ENCODE measurements at places on chromosomes 5 and 9.
A peak's percentile ranks its signal among the peaks of the same experiment; 100 is the strongest.

GRCh38 chr5:5403741-5404140 is 18.7 kb upstream of the ICE1 start:
- no peak for ATAC-seq

DNA sequence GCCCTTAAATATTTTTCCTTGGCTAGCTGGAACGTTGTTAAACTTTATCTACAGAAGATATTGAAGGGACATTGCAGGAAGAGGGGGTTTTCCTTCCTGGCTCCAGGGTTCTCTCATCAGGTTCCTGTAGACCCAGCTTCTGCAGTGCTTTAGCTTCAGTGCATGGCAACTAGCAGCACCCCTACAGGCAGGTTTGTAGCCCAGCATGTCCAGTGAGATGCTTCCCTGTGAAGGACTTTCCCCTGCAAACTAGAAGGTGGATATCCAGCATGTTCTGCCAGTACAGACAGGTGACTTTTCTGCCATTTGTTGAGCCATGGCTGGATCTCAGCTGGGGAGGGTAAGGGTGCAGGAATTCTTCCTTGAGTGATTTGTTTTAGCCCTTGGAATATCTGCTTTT is 10.4 kb downstream of the CCL28 start:
- ATAC-seq: no peak

- ATAC-seq: no peak
Measured at GRCh38 chr9:128006332-128006996, 25.7 kb upstream of the EEIG1 start.

GRCh38 chr5:157108976-157109375 is at the start of gene HAVCR2:
Gene HAVCR2 (minus strand): TSS chr5:157109044. CDS start chr5:157108983, 61 bp downstream.
- ATAC-seq: peak; percentile 94

DNA sequence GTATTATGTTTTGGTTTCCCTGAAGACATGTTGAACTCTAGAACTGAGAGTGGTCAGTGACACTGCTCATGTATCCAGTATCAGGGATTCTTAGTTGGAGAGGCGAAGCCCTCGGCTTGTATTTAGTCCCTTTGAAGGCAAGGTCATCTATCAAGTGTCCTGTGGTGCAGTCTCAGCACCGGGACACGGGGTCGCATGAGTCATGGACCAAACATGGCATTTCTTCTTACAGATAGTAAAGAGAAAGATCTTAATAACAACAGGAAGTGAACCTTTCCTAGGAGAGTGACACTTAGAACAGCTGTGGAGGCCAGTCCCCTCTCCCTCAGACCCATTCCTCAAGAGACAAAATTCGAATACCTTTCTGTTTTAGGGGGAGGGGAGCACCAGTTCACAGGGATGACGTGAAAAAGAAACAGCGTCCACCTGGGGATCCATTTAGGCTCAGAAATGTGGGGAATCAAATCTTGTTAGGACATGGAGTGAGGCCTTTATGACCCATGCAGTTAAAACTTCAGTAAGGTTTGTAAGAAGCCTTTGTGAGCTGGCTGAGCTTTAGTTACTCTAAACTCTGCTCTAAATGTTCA is 86.5 kb downstream of the ADGRV1 start:
- ATAC-seq: no peak

GRCh38 chr9:99126312-99126711 is 21.4 kb downstream of the TGFBR1 start:
- no peak for ATAC-seq

DNA sequence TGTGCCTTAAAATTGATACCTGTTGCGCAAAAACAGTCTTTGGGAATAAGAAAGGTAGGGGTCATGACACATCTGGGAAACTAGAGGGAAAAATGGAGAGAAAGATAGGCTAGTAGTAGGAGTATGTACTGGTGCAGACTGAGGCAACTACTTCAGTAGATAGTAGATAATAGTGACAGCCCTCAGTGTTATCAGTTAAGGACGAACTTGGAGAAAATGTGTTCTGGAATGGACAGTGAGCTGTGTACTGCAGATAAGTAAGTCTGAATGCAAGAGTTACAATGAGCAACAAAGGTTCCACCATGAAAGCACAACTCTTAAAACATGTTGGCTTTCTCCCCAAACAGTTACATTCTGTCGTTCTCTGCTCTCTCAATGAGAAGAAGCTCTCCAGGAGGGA is 6.5 kb upstream of the INSL6 start:
- ATAC-seq: no peak

DNA sequence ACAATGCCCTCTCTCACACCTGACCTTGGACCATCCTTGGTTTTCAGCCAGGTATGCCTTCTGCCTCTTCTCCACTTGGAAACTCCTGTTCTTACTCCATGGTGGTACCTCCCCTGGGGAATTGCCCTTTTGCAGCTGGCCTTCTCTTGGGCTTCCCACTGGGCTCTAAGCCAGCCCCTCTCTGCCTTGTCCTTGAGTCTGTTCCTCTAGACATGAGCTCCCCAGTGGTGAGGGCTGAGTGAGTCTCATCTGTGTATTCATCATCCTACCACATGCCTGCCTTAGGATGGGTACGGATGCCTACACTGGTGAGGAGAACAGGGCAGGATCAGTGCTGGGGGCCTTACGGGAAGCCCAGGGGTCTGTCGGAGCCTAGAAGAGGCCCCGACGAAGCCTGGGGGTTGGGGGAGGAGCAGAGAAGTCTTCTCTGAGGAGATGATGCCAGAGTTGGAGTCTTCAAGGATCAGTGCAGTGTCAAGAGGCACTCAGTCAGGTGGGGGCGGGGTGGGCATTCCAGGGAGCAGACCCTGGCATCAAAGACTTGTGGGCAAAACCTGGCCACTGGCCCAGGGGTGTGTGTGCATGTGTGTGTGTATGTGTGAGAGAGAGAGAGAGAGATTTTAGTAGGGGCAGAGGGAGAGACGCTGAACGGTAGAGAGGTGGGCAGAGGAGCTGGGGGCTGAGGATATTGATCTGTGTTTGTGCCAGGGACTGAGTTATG is 5.2 kb upstream of the CRB2 start:
- no peak for ATAC-seq

DNA sequence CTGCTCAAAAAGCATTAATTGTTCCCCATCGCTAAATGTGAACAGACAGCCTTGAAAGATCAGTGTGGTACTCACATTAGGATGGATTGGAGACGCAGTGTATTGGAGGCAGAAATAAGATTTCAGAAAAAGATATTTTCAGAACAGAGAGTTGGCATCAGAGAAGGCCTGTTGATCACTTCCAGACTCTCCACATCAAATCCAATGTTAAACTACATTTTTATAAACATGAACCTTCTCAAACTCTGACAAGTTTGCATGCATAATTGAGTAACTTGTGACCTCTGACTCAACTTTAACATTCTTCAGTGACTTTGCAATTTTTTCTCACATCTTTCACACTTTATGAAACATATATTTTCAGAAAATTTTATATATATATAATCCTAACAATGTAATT is 919.6 kb upstream of the SEMA6A start:
- ATAC-seq: no peak

DNA sequence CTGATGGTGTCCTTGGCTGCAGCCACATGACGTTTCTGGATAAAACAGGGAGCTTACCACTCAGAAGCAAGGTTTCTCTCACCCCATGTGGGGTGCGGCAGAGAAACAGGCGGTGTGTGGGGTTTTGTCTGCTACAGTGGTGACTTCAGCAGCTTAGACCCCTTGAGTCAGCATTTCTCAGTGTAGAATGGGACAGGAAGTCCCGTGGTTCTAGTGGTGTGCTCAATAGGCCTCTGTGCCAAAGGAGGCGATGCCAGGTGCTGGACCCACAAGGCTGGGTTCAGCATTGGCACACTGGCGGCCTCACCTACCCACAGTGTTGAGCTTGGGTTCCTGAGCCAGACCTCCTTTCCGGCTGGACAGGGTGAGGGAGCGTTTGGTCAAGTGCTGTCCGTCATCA is 125.2 kb upstream of the SMIM23 start:
- no peak for ATAC-seq

DNA sequence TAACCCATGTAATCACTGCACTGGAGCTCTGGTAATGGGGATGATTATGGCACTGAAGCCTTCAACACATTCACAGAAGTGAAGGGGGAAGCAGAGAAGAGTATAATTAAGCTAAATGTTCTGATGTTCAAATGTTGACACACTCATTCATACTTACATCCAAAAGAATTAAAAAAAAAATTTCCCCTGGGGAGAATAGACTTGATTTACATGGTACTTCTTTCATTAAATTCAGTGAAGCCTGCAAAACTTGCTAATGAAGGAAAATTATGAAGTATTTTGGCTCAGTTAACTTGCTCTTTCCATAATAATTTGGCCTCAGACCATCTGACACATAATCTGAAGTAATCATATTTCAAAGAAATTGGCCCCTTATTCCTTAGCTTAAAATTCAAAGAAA is 428.8 kb downstream of the SH3GL2 start:
- no peak for ATAC-seq

DNA sequence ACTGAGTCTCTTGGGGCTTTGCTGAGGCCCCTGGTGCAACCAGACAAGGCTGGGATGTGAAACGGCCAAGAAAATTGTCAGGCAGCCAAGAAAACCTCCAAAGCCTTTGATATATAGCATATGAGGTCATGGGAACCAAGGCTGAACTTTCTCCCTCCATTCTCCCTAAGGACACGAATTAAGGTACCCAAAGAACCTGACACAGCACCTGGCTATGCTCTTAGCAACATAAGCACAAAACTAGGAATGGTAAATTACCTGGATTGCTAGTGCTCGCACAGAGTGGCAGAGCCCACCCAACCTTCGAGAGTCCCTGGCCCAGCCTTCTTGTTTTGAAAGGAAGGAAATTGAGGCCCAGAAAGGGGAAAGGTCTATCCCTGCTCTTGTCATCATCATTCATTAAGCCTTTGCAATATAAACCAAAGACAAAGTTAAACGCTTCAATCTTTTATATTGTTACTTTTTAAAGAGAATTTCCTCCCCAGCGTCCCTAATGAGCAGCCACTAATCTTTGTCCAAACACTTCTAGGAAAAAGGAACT is 220.0 kb upstream of the NR4A3 start:
- ATAC-seq: no peak

- ATAC-seq: peak; percentile 69
Measured at GRCh38 chr9:5832071-5832537, 813 bp downstream of the ERMP1 start.

GRCh38 chr5:31464081-31464480 is 67.8 kb downstream of the DROSHA start:
- ATAC-seq: no peak

GRCh38 chr9:103361906-103362305 is 366.8 kb downstream of the CYLC2 start:
- no peak for ATAC-seq

- no peak for ATAC-seq
Measured at GRCh38 chr9:111316796-111317195, 13.2 kb downstream of the OR2K2 start.

DNA sequence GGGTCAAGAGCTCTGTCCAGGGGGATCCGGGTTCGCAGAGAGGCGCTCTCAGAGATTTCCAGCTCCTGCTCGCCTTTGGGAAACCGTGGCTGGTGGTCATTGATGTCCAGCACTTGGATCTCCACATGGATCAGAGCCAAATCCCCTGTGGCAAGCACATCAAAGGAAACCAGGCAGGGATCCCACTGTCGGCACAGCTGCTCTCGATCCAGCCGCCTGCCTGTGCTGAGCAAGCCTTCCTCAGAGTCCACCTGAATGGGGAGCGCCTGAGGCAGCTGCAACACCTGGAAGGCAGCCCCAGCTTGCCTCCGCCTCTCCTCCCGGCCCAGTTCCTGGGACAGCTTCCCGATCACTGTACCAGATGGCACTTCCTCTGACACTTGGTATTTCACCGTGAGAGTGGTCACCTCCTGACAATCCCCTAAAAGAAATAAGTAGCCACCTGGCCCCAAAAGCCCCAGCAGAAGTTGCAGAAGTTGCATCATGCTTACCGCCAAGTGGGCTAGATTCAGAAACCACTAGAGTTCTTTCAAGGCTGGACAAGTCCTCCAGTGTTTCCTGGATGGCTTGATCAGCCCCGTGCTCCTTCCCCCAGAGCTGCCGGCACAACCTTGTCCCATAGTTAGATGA is 520 bp downstream of the PCDH12 start:
- ATAC-seq: no peak

DNA sequence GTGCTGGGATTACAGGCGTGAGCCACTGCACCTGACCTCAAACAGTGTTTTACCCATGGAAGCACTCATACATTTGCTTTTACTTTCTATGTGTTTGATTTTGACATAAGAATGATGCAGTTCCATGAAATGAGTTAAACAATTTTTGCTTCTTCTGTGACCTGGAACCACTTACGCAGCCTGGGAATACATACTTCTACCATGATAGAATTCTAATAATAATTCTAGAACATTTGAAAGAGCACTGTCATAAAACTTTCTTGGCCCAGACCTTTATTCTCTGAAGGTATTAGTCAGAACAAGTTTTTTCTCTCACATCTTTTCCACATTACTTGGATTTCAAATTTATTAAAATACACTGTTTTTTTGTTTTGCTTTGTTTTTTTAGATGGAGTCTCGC is 25.3 kb upstream of the COL5A1 start:
- no peak for ATAC-seq

GRCh38 chr9:79660615-79661014 is 88.8 kb downstream of the TLE4 start:
- ATAC-seq: no peak

GRCh38 chr9:105459336-105459735 is 11.5 kb downstream of the FSD1L start:
- no peak for ATAC-seq

DNA sequence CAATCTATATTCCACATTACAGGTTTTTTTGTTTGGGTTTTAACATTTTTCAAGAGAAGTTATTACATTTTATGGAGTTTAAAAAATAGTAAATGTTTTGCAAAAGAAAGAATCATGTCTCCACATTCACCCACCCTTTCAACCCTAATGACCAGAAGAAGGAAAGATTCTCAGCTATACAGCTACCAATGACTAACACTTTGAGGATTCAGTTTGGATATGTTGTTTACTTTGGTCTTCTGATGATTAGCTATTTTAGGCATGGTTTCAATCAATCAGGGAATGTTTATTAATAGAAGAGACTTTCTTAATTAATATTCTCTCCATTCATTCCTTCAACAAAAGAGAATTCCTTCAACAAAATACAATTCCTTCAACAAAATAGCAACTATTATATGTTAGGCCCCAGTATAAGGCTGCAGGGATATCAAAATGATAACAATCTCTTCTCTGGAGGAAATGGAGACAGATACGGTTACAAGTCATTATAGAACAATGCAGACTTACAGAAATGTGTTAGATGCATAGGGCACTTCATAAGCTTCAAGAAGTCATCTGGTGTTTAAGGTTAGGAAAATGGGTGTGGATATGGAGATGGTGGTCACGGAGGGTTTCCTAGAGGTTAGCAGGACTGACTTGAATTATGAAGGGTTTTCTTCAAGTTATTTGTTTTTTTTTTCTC is 9.3 kb upstream of the NR3C1 start:
- ATAC-seq: no peak

GRCh38 chr9:17799369-17799768 is 220.5 kb downstream of the SH3GL2 start:
- ATAC-seq: no peak

- ATAC-seq: no peak
Measured at GRCh38 chr9:132410642-132411041, 631 bp downstream of the CFAP77 start.

- no peak for ATAC-seq
Measured at GRCh38 chr5:160092960-160093707, 26.1 kb downstream of the PWWP2A start.

GRCh38 chr5:72107901-72108201 is 576 bp downstream of the MAP1B start:
- peak; percentile 32 for ATAC-seq

GRCh38 chr9:134344068-134344799 is 18.0 kb downstream of the RXRA start:
- no peak for ATAC-seq

All from stimulated activated memory B cell treated with anti-CD40 and anti-IgM and Interleukin-4, amounts not matched to agents 10 μg/mL and 1 μg/mL and 100 μg/mL, for 72 hours (primary cell).